ENCODE measurements at places on chromosomes 11 and 22.
A peak's percentile ranks its signal among the peaks of the same experiment; 100 is the strongest.

DNA sequence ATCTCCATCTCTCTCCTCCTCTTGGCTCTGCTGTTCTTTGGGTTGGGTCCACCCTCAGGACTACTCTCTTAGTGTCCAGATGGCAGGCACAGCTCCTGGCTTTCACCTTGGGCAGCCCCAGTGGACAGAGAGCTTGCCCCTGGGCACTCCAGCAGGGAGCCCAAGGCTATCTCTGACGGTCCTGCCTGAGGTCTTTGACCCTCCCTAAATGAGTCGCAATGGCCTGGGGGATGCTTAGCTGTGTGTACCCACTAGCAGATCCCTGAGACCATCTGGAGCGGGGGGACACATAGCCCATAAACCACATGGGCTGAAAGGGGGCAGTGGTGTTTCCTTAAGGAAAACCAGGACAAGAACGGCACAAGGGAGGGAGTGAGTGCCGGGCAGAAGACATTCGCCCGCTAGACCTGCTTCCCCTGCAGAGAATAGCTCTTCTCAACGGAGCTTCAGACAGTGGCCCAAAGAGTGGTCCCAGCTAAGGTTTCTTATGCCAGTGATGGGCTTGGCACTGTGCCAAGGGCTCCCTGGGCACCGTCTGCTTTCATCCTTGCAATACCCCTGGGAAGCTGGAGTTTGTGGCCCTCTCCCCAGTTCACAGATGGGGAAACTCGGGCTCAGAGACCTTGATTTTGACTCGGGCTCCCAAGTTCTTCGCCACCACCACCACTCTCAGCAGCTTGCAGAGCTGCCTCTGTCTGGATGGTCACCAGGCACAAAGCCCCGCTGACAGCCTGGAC is 53.9 kb upstream of the ANO1 start:
- DNase-seq = no peak

DNA sequence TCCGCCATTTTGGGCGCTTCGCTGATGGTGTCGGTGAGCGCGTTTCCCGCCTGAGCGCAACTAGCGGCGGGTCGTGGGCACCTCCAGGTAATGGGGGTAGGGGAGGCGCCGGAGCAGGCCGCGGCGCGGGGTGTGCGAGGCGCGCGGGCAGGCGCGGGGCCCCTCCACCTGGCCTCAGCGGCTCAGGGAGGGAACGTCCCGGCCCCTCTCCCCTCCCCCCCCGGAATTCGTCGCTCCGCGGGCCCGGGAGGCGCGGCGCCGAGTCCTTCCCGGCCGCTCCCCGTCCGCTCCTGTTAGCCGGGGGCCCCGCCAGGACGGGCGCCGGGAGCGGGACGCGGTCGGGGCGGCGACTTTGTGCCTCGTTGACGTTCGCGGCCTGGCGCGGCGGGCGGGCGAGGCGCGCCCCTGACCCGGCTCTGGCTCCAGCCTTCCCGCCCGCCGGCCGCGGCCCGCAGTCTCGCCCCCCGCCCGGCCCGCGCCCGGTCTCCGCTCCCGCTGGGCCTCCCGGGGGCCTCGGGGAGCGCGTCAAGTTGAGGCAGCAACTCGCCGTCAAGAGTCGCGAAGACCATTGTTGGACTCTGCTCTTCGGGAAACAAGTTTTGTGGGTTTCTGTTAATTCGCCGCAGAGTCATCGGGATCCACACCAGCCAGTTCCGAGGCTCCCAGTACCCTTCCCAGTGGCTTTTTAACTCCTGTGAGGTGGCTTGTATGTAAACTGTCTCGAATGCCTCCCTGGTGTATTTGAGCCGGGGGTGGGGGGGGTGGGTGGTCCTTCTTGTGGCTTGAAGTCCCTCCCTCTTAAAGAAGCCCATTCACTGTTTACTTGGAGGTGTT is at the start of gene PPP6R3:
Gene PPP6R3, plus strand, starts transcription at position 12 of the 834 bp plus-strand sequence. CDS start 76,913 bp downstream, outside the sequence.
- peak; percentile 12 for DNase-seq

DNA sequence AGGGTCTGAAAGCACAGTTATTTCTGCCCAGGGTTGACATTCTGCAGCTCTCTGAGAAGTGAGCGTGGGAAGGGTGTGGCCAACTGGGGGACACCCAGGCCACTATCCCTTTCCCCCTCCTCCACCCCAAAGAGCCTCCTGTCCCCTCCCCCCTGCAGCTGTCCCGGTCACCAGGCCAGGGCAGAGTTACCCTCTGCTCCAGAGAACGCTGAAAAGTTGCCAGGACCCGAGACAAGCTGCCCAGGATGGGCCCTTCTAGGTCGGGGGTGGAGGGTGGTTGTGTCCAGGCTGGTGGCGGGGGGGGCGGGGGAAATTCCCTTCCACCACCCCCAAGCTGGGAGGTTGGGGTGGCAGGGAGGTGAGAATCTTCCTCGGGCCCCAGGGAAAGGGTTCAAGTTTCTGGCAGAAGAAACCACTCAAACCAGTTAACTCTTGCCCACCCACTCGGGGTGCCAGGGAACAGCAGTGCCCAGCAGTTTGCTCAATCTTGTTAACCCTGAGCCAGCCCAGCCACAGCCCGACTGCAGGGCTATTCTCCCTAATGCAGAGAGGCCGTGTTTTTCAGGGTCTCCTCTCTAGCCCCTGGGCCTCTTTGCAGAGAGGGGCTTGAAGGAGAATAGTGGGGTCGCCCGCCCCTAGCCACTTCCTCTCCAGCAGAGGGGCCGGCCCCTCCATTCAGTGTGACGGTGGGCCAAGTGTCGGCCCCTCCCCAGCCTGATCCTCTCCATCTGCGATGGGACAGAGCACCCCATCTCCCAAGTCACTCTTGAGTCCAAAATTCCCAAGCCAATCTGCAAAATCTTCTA is 697 bp downstream of the LGALS1 start:
- DNase-seq = no peak

DNA sequence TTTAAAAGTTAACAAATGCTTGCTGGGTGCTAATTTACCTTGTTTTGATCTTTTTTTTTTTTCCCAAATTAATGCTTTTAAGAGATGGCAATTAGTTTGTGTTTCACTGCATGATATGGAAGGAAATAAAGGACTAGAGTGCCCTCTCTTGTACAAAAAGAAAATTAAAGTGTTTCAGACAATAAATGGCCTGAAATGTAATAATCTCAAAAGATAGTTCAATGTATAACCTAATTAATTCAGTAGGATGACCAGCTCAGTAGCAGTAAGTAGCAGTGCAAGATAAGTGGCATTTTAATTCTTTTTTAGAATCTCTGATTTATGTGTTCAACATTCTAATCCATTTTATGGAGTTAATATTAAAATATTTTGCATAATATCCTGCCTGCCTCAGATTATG is 39.9 kb upstream of the MYO18B start:
- no peak for DNase-seq

Measured in activated T-cell treated with anti-CD3 and anti-CD28 coated beads for 48 hours (primary cell).